ENCODE measurements at places on chromosomes 16 and 17. TPM values are rescaled to one million over a fixed set of nuclear protein-coding genes. Genes with fewer than 3 reads are reported as not detected.

The FSCN2 gene
- total RNA-seq = 2.3 TPM

The CCT6B gene
- total RNA-seq = 1.8 TPM

The SLC35G6 gene
- not detected for total RNA-seq

The FBXO39 gene
- 0.20 TPM for total RNA-seq
